ENCODE measurements at places on chromosomes 1 and 21. TPM values are rescaled to one million over a fixed set of nuclear protein-coding genes. Genes with fewer than 3 reads are reported as not detected.

DNA sequence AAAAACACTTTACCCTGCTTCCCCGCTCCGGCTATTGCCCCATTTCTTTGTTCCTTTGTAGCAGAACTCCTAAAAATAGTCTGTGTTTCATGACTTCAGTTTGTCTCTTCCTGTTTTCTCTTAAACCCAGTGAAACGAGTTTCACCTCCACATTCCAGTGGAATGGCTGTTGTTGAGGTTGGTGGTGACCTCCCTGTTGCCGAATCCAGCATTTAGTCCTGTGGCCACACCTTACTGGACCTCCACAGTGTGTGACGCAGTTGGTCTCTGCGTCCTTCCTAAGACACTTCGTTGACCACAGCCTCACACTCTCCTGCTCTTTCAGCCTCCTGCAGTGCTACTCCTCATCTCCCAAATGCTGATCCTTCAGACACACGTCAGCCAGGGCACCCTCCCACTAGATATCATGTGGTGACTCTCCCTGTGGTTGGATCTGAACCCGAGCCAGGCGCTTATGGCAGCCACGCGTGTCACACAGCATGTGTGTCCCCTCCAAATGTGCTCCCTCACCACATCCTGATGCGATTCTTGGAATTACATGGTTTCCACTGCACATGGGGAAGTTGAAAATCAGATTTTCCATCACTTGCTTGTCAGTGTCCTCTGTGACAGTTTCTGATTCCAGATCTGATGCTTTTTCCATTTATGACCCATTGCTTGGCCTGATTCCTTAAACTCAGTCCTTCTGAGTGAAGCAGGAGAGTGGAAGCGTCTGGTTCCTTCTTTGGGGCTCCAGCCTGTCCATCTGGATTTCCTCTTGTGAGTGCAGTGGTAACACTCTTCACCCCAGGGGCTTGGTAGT, 99.1 kb upstream of the ARTN start:
- DNase-seq = no peak

FMO2 gene
- polyA plus RNA-seq = 32.6 TPM

- DNase-seq = no peak
Measured at GRCh38 chr1:161915051-161915503, 108.6 kb downstream of the OLFML2B start.

GRCh38 chr1:54017979-54018378, at the start of gene LDLRAD1:
TSS of gene LDLRAD1 (minus strand) at chr1:54018186. CDS start at chr1:54018112, 74 bp downstream.
- DNase-seq = no peak

DNA sequence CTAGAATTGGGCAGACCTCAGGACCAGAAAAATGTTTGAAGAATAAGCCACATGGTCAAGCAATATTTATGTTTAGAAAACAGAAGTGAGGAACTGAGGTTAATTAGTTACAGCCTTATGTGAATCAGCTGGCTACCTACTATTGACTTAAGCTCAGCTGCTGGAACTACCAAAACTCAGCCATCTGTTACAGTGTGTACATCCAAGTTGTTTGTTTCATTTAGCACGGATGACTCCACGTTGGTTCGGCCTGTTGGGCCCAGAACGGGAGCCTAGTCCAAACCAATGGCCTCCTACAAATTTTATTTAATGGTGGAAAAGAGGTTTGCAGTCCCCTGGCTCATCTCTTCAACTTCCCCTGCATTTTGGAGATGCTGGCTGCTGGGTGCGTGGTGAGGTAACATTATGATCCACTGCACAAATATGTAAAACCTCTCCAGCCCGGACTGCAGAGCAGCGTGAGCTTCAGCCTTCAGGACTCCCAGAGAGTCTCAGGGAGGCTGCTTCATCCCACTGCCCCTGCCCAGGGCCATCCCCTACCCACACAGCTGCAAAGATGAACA, 143.4 kb downstream of the ZZZ3 start:
- no peak for DNase-seq

GRCh38 chr1:185645162-185645640, 89.0 kb upstream of the HMCN1 start:
- DNase-seq = no peak

DNA sequence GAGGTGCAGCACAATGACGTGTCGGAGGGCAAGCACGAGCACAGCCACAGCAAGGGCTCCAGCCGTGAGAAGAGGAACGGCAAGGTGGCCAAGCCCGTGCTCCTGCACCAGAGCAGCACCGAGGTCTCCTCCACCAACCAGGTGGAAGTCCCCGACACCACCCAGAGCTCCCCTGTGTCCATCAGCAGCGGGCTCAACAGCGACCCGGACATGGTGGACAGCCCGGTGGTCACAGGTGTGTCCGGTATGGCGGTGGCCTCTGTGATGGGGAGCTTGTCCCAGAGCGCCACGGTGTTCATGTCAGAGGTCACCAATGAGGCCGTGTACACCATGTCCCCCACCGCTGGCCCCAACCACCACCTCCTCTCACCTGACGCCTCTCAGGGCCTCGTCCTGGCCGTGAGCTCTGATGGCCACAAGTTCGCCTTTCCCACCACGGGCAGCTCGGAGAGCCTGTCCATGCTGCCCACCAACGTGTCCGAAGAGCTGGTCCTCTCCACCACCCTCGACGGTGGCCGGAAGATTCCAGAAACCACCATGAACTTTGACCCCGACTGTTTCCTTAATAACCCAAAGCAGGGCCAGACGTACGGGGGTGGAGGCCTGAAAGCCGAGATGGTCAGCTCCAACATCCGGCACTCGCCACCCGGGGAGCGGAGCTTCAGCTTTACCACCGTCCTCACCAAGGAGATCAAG, 107.5 kb upstream of the VAMP3 start:
- no peak for DNase-seq

GRCh38 chr1:11516961-11517635, 38.1 kb downstream of the DISP3 start:
- DNase-seq = no peak

REN gene
- polyA plus RNA-seq = not detected

OR6Y1 gene
- not detected for polyA plus RNA-seq

GRCh38 chr21:40379881-40380810, 466.8 kb downstream of the DSCAM start:
- no peak for DNase-seq

DNA sequence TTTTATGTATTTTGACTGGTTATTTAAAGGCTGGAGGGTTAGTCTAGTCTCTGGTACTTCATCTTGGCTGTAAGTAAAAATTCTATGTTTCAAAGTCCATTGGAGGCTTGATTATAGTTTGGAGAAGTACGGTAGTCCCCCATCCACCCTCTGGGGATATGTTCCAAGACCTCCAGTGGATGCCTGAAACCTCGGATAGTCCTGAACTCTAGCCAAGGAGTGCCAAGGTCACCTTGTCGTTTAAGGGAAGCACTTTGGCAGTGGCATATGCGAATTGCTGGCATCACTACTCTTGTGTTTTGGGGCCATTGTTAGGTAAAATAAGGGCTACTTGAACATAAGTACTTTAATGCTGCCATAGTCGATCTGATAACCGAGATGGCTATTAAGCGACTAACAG, 18.4 kb downstream of the CDC73 start:
- DNase-seq = no peak

DNA sequence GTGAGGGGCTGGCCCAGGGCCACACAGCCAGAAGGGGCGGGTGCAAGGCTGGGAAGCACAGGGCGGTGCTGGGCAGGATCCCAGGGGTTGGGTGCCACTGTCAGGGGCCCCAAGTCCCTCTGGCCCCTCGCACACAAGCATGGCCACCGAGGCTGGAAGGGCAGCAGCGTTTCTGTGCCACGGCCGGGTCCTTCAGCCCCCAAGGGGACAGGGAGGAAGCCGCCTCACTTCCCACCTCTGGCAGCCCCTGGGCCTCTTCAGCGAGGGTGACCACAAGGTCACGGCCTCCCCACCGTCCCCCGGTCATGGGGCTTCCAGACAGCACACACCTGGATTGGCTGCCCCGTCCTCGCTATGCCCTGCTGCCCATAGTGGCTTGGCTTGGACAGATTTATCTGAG, 77.1 kb upstream of the TTC34 start:
- DNase-seq = no peak

GRCh38 chr1:177137814-177138213, 26.7 kb downstream of the ASTN1 start:
- DNase-seq = no peak

- DNase-seq = no peak
Measured at GRCh38 chr1:215219372-215219771, 136.8 kb downstream of the KCNK2 start.

DNA sequence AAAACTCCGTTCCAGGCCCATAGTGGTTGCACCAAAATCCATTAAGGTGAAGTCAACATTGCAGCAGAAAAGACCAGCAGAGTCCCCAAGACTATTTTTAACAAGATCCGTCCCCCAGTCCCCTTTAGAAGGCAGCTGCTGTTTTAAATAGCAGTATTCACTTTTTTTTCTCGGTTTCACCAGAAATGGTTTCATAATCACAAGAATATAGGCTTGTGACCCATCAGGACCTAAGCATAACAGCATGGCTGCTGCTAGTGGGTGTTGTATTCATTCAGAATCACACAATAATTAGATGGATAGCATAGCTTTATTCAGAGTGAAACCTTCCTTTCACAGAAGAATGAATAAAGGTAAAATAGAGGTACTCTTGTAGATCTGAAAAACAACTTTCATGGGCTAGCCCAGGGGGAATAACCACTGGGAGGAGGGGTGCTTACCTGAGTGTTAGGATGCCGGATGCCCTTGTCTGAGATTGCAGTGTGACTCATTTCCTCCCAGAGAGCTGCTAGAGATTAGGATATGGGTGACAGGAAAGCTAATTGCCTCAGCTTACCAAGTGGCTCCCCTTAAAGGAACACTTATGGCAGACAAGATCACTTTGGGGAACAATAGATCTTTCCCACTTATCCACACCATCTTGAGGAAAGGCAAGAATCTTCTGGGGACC, 35.0 kb downstream of the ACKR1 start:
- no peak for DNase-seq

CALML6 gene
- polyA plus RNA-seq = 1.1 TPM

UBE2G2 gene
- 155 TPM for polyA plus RNA-seq

TRIM45 gene
- 13.7 TPM for polyA plus RNA-seq

GRCh38 chr1:109901141-109901523, 9.5 kb upstream of the CSF1 start:
- DNase-seq = no peak

- DNase-seq = no peak
Measured at GRCh38 chr1:165109013-165109412, 247.5 kb downstream of the LMX1A start.

POU3F1 gene
- polyA plus RNA-seq = 0.29 TPM

GRCh38 chr1:21095976-21096375, 80.7 kb downstream of the EIF4G3 start:
- no peak for DNase-seq

PRAMEF5 gene
- polyA plus RNA-seq = not detected

DNA sequence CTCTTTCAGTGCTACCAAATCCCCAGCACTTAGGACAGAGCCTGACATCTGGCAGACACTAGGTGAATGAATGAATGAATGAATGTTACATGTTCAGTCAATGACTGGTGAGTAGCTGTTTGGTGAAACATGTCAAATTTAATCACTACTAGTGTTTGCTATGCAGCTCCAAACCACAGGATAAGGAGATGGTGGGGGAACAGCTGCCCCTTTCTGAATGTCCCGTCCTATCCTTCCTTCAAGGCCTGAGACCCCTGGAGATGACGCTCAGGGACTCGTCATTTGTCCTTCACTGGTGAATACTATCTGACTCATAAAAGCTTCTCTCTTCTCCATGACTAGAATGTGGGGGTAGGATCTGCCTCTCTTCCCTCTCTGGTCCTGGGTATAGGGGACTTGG, 175.4 kb downstream of the HIVEP3 start:
- no peak for DNase-seq

JAK1 gene
- polyA plus RNA-seq = 122 TPM

- no peak for DNase-seq
Measured at GRCh38 chr1:161079436-161080110, 9.8 kb downstream of the NECTIN4 start.

POMGNT1 gene
- 75.7 TPM for polyA plus RNA-seq

GRCh38 chr1:8011016-8011415, 15.1 kb downstream of the ERRFI1 start:
- no peak for DNase-seq

- DNase-seq = no peak
Measured at GRCh38 chr1:225412803-225413351, 15.0 kb downstream of the LBR start.

DNA sequence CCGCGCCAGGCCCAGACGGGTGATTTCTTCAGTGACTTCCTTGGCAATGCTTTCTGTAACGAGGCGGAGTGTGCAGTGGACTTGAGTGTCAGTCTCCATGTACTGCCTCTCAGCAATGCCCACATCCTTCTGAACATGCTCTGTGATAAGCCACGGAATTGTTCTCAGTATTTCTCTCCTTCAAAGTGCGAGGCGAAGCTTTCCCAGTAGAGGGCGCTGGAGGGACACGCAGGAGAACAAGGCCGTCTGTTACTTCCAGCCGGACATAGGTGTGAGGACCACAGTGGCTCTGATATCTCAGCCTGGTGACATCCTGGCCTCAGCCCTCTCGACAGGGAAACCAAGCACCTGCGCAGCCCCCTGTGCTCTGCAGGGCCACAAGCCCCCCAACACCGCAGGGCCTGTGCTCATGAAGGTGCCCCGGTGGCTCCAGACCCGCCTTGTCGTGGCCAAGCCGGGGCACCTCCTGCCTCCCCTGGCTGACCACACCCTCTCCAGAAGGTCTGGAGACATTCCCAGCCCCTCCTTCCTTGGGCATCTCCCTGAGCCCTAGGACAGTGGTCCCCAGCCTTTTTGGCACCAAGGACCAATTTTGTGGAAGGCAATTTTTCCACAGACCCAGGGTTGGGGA, 46.1 kb upstream of the BACE2 start:
- DNase-seq = peak; percentile 70

- DNase-seq = no peak
Measured at GRCh38 chr21:40053007-40053406, 185.8 kb downstream of the PCP4 start.

DNA sequence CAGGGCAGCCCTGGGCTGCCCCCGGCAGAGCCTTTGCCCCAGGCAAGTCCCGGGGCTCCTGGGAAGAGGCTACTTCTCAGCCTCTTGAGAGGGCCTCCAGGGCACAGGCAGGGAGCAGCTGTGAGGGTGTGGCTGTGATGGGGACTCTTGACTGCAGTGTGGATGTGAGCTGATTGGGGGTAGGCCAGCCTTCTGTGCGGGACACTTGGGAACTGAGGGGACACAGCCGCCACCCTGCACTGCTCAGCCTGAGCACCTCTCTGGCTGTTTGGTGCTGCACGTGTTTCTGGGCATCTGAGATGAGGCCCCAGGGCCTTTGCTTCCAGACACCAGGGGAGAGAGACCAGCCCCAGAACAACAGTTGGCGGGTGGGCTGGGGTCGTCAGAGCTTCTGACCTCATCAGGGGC, 62.1 kb downstream of the SKI start:
- DNase-seq = no peak

DNA sequence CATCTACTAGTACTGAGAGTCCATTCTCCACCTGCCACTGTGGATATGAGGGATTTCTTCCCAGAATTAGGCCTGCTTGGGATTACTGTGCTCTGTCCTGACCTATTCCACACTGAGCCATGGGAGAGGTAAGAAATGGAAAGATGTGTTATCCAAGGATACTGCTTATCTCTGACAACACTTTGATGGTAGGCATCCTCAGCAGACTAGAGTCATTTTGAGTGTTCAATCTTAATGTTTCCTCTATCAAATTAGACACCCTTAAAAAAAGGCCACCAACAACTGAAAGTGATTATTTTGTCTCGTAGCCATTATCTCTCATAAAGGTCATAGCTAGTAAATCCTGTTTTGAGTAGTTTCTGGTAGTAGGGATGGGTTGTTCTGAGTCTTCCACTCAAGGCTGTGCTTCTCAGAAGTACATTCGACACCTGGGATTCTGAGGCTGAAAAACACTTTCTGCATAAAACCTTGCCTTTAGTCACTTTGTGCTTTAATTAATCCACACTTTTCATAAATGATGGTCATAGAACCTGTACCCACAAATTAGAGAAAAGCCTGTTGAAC, 8.8 kb downstream of the ATPAF1 start:
- no peak for DNase-seq
